ENCODE measurements at places on chromosomes 7 and 10.

DNA sequence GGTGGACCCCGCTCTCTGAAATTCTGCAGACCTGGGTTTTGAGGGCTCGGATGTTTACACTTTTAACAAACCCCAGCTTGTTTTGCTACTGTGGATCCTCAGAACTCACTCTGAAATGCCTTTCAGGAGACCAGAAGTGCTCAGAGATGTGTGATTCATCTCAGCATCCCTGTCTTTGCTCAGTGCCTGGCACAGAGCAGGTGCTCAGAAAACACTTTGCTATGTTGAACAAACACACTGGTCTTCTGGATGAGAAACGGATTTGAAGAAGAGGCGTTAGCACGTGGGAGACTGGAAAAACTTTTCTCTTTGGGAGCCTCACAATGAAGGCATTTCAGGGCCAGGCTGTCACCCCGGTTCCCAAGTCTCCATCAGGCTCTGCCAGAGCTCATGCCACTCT lies 53.3 kb downstream of the SH3PXD2A start:
- no peak for DNase-seq

DNA sequence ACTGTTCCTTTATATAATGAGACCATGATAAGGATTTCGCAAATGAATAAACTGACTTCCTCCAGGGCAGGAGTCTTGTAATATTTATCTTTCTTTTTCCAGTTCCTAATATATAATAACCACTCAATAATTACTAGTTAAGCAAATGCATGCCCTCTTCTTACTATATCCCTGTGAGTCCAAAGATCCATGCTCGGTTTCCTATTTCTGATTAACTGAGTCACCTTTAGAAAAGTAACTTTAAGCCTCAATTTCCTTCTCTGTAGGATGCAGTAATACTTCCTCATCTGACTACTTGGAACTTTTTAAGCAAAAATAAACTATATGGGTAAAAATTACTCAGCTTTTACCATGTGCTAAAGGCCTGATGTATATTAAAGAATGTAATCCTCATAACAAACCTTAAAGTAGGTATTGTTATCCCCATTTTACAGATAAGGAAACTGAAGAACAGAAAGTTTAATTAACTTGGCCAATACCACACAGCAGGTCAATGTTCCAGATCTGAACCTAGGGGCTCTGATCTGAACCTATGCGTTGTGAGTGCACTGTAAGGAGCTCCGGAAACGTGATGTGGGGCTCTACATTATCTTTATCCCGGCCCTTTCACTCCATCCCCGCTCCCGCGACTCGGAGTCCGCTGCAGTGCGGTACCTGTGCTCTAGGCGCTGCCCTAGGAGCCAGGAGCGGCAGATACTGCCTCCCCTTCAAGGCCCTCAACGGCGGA lies 458 bp downstream of the COX15 start:
- no peak for DNase-seq

DNA sequence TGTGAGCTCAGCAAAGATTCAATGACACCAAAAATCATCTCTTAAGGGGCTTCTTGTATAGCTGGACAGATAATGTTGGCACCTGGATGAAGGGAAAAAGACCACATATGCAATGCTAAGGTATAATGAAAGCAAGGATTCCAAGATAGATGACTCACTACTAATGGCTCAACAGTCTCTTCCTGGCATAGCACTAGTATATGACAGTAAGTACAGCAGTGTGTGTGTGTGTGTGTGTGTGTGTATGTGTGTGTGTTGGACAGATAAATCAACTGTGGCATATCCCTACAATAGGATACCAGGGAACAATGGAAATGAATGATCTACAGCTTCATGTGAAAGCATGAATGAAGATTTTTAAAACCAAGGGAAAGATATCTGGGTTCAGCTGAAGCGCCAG lies 257.1 kb downstream of the SFMBT2 start:
- no peak for DNase-seq

DNA sequence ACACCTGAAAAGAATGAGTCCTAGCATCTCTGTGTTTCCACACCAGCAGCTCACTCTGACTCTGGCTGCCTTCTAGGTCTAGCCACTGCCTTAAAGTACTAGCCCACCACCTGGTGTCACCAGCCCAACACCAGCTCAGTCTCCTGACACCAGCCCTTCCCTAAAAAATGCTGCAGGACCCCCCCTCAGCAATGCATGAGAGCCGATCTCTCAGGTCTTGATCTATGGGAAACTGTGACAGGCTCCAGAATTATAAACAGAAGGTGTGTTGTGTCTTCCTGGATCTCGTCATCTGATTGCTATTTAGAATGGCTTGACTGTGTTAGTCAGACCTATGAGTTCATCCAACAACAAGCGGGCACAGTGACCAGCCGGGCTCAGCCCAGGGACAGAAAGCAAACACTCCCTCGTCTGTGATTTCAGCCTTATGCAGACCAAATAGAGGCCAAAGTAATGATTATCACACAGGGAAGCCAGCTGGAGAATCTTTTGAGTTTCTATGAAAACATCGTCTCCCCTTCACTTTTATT lies 66.6 kb downstream of the CUBN start:
- no peak for DNase-seq

DNA sequence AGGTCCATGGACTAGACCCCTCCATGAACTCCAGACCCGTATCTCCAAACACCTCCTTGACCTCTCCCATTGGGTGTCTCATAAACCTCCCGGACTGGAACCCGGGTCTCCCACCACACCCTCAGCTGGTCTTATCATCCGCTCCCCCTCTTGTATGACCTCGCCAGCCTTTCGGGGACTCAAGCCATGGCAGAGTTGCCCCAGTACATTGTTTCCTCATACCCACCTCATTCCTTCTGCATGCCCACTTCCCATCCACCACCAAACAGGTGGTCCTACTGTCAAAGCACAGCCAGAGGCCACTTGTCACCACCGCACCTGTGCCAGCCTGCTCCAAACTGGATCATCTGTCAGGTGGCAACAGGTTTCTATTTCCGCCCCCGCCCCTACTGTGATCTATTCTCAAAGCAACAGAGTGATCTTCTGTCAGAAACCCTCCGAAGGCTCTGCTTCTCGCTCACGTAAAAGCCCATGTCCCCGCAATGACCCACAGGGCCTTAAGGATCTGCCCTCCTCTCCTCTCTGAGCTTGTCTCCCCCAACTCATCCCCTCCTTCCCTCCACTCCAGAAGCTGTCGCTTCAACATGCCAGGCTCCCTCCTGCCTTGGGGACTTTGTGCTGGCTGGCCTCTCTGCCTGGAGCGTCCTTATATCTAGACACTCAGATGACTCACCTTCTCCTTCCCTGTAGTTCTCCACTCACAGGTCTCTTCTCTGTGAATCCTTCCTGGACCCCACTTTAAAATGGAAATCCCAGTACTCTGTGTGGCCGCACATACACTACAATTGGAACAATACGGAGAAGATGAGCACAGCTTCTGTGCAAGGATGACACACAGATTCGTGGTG lies 22.8 kb upstream of the PRKAG2 start:
- DNase-seq: no peak

GRCh38 chr7:92876836-92877235 lies 40.5 kb upstream of the CDK6 start:
- DNase-seq: no peak

DNA sequence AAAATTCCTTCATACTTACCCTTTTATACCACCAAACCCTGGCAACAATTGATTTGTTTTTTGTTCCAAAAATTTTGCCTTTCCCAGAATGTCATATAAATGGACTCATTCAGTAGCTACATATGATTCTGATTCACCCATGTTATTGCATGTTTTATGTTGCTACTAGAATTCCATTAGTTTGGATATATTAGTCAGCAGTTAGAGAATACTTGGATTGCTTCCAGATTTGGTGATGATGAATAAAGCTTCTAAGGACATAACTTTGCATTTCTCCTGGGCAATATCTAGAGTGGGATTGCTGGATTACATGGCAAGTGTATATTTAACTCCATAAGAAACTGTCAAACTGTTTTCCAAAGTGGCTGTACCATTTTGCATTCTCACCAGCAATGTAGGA lies 806.9 kb downstream of the DNAJB9 start:
- no peak for DNase-seq

GRCh38 chr7:155338632-155339320 lies 41.1 kb downstream of the INSIG1 start:
- peak; percentile 32 for DNase-seq

DNA sequence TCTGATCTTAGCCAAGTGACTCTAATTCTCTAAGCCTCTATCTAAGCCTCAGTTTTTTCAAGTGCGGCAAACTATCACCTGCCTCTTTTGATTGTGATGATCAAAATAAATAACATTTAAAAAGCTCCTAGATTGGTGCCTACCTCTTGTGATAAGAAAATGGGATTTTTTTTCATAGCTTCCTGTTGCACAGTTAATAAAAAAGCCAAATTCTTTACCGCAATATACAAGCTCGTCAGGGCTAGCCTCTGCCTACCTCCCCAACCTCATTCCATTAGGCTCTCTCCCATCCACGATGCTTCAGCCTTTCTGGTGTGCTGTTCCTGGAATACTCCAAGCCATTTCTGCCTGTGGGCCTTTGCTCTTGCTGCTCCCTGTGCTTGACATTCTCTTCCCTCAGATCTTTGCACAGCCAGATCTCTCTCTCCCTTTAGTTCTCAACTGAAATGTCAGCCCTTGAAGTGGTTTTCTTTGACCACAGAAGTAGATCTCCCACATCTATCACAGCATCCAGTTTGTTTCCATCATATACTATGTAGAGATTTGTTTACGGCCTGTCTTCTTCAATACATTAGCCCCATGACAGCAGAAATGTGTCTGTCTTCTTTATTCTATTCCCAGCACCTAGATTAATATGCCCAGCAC lies 48.8 kb downstream of the SFR1 start:
- peak; percentile 80 for DNase-seq

DNA sequence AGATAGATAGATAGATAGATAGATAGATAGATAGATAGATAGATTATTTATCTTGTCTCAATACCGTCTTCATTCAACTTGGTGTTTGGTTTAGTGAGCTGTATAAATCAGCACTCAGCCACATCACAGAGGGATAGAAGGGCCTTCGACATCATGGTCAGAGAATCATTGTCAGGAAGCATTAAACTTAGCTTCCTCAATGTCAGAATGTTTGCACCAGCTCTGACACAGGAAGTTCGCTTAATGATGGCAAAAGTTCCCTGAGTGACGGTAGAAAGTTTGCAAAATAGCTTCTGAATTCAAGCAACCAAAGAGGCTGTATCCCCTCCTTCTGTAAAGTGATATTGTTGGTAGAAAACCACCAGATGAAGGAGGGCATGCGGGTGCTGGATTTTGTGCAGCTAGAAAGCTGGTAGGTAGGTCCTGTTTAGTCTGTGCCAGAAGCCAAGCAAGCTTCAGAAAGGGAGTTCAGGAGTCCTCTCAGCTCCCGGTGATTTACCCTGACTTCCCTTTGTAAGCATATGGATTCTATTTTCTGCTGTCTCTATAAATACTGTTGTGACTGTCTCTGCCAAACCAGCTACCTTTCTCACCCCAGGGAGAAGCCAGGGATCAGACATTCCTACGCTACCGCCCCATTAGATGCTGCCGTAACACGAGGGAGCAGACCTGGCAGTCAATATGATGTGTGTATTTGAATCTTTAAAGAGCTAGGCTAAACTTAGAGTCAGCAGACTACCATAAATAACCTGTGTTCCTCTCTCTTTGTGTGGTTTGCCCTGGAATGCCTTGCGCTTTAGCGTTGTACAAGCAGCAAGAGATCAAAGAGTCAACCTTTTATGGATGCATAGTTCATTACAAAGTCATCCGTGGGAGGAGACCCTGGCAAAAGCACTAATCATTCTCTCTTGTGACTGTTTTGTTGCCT lies 200.5 kb upstream of the KIAA1217 start:
- no peak for DNase-seq

- DNase-seq: no peak
These were observed 786.7 kb upstream of the GHITM start for GRCh38 chr10:83352588-83352987.

DNA sequence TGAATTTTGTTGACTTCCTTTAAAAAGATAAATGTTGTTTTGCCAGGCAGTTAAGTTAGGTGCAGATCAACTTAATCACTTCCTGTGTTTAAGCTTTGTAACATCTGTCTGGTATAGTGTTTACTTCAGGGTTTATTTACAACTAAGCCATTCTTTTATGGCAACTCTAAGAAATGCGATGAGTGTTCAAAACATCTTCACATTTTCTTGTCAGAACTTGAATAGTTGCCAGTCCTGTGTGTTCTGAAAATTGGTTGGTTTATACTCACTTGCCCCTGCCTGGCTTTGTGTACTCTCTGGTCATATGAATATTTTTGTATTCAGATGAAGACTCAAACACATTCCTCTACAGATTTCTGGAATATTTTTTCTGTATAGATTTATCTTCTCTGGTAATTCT lies 327.2 kb downstream of the MDFIC start:
- no peak for DNase-seq

- peak; percentile 62 for DNase-seq
These were observed 1.2 kb downstream of the TECPR1 start for GRCh38 chr7:98250789-98251188.

GRCh38 chr10:24415455-24416125 lies 206.7 kb downstream of the KIAA1217 start:
- DNase-seq: no peak

DNA sequence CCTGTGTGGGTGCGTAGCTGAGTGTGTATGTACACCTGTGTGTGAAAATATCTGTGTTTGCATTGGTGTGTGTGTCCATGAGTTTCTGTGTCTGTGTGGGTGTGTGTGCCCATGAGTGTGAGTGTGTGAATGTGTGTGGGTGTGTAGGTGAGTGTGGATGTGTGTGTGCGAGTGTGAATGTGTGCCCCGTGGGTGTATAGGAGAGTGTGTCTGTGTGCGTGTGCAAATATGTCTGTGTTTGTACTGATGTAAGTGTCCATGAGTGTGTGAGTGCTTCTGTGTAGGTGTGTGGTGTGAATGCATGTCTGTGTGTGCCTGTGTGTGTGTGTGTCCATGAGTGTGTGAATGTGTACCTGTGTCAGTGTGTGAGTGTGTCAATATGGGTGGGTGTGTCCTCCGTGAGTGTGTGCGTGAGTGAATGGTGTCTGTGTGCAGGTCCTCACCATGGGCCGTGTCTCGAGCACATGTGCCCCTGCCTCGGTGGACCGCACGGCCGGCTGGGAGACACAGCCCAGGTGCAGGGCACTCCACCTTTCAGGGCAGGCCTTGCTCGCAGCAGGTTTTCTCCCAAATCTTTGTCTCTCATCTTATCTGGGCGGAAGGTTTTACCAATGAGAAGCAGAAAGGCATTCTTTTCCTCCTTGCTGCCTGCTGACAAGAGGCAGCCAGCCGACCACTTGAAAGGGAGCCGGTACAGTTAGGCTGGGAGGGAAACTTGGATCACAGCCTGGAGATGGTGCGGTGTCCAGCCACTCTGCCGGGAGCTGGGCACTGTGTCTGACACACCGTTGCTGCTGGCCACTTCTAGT lies 107.1 kb upstream of the FAM20C start:
- no peak for DNase-seq

Measured in CD4-positive, alpha-beta memory T cell (primary cell).